ENCODE measurements at places on chromosomes 2 and 18.

GRCh38 chr18:74980669-74981068 is 228.3 kb downstream of the PTGR3 start:
- DNase-seq: no peak

DNA sequence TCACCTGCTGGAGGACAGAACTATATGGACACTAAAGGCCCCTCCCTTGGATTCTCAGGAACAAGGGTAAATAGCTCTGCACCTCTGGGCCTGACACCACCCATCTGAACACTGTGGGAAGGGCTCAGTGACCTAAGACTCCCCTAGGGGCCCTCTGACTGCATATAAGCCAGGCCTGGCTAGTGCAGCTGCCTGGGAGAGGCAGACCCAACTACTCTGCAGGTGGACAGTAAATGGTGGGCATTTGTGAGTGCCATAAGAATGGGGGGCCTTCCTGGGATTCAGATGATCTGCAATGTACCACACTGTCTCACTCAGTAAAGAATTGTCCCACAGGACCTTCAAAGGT is 11.2 kb upstream of the WIPF1 start:
- no peak for DNase-seq

- DNase-seq: no peak
Observed at GRCh38 chr2:232376260-232376659, 2.3 kb upstream of the ALPP start.

DNA sequence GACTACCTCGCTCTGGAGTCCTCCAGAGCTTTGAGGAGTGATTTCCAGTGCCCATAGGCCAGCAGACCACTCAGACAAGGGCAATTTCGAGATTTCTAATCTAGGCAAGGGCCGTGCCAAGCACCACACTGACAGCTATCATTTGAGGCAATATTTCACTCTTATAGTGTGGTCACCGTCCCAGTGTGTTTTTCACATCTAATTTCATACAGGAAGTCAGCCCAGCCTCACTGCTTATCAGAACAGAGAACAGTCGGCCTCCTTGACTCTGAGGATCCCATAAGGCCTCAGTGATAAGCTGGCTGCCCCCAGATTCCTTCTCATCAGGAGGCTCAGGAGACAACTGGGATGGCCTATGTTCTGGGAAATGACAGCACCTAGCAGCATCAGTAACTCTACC is 581 bp downstream of the CAPN14 start:
- DNase-seq: no peak

- no peak for DNase-seq
Observed at GRCh38 chr2:135931776-135932443, 53.5 kb downstream of the DARS1 start.

DNA sequence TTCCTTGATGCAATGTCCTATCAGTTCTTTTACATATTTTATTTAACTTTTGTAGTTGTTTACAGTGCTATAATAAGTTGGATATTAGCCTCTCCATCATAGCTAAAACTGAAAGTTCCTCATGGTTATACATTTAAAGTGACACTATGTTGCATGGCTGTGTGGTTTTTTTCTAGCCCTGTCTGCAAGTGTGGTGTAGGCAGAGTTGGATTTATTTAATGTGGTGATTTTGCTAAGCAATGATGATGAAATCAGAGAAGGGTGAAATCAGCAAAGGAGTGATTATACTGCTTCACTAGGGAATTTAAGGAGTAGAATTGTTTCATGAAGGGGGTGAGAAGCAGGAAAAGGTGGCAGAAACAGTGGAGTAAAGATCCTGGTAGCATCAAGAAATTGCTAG is 18.3 kb upstream of the ENOSF1 start:
- DNase-seq: no peak

- no peak for DNase-seq
Observed at GRCh38 chr2:7725850-7726242, 808.6 kb downstream of the RNF144A start.

GRCh38 chr2:37080689-37081088 is 3.5 kb downstream of the HEATR5B start:
- DNase-seq: no peak

DNA sequence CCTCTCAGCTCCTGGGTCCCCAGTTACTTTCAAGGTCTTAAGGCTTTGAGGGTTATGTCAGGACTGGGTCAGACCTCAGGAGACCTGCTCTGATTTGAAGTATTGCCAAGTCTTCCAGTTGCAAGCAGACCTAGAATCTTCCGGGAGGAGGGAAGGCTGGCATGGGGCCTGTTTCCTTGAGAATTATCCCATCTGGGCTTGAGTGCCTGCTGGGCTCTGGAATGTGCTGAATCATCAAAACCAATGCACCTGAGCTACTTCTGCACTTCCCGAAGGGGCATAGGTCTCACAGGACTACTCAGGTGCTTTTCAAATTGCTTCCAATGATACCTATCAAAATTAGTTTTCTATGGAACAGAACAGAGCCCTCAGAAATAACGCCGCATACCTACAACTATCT is 327.3 kb downstream of the XIRP2 start:
- DNase-seq: no peak

DNA sequence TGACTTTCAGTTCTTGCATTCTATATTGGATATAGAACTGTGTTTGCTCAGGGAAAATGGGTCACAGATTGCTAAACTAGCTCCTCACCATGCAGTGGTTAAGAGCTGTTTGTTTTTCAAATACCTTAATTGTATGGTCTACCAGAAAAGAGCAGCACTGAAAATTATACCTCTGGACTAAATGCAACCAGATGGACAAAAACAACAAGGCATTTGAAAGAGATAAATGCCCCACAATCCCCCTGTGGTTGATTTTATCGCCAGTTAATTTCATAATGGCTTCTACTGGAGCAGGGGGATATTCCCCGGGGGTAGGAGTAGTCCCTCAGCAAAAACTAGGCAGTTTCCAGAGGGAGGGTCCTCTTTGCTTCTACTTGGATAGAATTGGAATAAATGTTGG is 267.9 kb upstream of the TNP1 start:
- DNase-seq: no peak

All from iPS DF 6.9 (cell line).